ENCODE measurements at places on chromosomes 7 and 10.

GRCh38 chr10:13231808-13232207, 2.4 kb downstream of the UCMA start:
- no peak for DNase-seq

DNA sequence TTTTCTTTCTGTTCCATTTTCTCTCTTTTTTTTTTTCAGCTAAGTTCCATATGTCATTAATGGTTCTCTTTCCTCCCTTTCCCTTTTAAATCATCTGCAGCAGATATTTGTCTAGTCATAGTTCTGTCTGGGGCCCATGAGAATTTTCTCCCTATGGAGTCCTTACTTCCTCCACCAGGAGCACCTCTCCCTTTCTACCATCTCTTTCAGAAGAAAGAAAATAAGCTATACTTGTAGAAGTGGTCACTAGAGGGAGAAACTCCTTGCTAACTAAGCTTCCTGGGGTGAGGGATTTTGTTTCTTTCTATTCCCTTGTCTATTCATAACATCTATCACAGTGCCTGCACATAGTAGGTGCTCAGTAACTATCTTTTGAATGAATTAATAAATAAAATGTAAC, 230.2 kb upstream of the HPS1 start:
- DNase-seq = no peak

- no peak for DNase-seq
Observed at GRCh38 chr10:131511391-131511790, 199.9 kb upstream of the TCERG1L start.

DNA sequence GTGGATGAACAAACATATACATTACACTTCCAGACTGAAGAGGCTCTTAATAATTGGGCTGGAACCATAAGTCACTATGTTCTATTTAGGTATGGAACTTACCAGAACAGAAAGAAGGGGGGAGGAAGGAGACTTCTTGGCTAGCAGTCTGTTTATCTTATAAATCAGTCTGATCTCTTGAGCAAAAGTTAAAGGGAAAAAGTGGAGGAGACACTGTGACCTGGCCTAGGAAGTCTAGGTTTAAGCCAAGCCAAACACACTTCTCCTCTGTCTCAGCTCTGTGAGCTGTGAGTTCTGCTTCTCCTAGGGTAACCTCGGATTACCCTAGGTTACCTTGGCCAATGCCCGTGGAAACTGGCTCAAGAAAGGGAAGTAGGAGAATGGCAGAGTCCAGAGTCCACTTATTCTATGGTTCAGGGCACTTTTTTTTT, 95.2 kb downstream of the PFKFB3 start:
- no peak for DNase-seq

- DNase-seq = no peak
Observed at GRCh38 chr7:54978364-54979116, 40.3 kb upstream of the EGFR start.

Data from NCI-H1048 (cell line).